ENCODE measurements at places on chromosomes 6 and 20.
A peak's percentile ranks its signal among the peaks of the same experiment; 100 is the strongest.

DNA sequence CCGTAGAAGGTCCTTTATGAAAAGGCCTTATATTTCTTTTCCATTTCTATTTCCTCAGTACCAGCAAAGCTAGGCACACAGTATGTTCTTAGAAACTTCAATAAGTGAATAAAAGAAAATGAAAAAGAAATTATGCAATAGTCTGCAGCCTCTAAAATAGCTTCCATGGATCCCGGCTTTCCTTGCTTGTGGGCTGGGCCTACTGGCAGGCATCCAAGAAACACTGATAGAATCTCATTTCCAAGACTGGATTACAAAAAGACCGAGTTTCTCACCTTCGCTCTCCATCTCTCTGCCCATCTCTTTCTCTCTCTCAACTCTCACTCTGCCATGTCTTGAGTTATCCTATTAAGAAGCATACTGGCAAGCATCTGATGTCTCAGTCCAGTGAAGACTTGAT lies 187.5 kb upstream of the FKBP1C start:
- no peak for DNase-seq

DNA sequence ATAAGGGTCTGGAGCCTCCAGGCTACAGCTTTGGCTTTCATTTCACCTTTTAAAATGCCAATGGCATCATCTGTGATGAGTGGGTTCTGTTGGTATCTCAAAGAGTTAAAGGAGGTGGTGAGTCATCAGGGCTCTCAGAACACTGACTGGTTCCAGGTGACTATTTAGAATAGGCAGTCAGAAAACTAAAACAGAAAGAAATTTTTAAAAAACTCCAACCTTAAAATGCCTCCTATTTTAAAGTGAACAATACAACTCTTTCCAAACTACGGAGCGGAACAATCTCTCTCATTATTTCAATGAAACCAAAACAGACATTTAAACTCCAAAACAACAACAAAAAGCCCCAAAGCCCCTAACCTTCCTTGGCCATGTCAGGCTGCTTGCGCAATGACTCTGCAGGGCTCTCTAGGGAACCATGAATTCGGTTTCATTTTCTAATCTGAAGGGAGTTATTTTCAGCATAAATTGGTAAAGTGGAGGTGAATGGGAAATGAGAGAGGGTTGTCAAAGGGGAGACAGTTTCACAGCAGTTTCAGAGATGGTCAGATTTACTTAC lies 194.9 kb downstream of the KIF6 start:
- no peak for DNase-seq

- no peak for DNase-seq
These were observed 21.1 kb upstream of the MTHFD1L start for GRCh38 chr6:150844371-150844770.

- no peak for DNase-seq
These were observed 15.3 kb upstream of the COL12A1 start for GRCh38 chr6:75221116-75221515.

- DNase-seq = no peak
These were observed 11.7 kb downstream of the PHIP start for GRCh38 chr6:79066330-79066729.

- DNase-seq = no peak
These were observed 140.6 kb upstream of the AHI1 start for GRCh38 chr6:135638108-135638507.

DNA sequence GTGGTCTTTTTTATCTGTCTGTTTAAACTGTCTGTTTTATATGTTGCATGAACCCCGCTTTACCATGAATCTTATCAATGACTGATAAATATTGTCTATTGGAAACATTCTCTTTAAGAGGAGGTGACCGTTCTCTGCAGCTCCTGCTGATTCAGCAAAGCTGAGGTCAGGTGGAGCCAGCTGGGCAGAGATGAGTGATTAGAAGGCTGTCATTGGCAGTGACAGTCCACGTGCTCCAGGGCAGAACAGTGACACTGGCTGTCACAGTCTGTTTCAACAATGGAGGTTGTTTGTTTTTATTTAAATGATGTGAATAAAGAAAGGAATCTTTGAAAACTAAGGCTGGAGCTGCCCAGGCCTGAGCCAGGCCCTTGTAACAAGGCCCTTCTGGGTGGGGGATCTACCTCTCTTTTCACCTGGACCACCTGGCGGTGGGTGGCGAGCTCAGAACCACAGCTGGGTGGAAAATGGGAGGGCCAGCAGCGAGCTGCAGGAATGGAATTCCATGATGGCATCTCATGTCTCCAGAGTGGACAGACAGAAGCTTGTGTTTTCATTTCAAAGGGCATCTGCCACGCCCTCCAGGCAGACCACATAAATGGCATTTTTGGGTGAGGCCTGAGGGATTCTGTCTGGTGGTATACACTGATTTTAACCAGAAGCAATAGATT lies 12.6 kb downstream of the SYNJ2 start:
- no peak for DNase-seq

DNA sequence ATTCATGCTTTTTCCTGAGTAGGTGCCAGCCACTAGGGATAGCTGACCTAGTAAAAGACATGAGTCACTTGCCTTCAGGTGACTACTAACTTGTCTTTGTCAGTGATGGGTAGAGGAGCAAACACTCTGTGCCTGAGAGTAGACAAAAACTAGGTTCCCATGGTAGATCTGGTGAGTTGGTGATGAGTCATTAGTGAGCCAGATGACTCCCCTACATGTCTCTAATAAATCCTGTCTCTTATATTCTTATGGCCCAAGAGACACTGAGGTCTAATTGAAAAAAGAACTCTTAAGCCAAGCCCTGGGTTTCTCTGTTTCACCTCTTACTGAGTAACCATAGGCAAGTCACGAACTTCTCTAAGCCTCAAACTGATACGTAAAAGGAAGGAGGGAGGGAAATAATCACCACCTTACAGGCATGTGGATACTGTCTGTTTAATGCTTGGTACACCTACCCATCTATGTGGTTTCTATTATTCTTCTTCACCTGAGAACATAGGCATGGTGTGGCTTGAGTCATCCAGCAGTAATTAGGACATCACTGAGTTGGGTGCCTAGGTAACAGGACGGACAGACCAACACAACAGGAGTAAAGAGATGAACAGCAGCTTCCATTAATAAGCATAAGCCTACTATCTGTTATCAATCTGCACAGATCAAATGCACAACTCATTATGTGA lies 20.3 kb downstream of the TTPAL start:
- peak; percentile 97 for DNase-seq

GRCh38 chr6:165767228-165767627 lies 104.2 kb upstream of the PDE10A start:
- DNase-seq = no peak

GRCh38 chr20:33658510-33658909 lies 3.6 kb upstream of the C20orf144 start:
- DNase-seq = no peak

GRCh38 chr6:139839506-139840156 lies 465.2 kb upstream of the CITED2 start:
- DNase-seq = no peak

DNA sequence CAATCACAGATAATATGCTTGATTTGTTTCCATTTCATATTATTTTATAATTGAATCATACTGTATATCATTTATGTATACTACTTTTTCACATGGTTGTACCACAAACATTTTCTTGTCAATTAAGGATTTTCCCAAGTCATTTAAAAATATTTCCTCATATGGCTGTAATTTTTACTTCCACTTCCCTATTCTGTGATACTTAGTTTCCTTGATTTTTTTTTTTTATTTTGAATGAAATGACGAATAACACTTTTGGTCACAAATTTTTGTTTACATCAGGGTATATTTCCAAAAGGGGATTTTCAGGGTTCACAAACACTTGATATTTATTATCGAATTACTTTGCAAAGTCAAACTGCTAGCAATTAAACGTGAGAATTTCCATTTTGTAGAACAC lies 515.6 kb downstream of the KIF16B start:
- no peak for DNase-seq

All from Panc1 (cell line).